ENCODE measurements at places on chromosomes 5 and 9.

DNA sequence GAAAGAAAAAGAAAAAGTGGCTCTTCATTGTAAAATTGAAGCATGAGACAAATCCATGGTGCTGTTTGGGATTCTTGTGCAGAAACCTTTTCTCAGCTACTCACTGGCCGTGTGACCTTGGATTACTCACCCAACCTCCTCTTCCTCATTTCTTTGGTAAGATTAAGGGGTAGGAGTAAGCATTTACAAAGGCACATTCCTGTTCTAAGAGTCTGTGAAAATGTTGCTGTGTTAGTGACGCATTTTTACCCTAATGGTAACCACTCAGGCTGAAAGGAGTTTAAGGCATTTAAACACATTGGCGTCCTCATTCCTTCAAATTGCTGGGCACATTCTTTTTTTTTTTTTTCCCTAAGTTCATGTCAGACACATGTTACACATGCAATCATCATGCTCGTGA lies 4.3 kb downstream of the RAI14 start:
- no peak for DNase-seq

DNA sequence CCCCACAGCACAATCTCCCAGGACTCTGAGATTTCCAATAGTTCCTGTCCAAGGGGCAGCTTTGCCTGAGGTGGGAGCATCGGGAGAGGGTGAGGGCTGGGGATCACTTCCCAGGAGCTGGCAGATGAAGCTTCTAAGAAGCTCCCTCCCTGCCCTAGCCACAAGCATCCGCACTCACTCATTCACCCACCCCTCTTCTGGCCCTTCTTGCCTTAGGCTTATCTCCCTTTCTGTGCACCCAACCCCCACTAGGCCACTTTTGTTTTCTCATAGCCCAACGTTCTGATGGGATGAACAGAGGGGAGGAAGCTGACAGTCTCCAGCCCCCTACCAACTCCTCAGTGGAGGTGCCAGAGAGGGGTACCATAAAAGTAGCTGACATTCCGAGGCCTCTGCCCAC lies 3.7 kb upstream of the PCDH1 start:
- peak; percentile 88 for DNase-seq

DNA sequence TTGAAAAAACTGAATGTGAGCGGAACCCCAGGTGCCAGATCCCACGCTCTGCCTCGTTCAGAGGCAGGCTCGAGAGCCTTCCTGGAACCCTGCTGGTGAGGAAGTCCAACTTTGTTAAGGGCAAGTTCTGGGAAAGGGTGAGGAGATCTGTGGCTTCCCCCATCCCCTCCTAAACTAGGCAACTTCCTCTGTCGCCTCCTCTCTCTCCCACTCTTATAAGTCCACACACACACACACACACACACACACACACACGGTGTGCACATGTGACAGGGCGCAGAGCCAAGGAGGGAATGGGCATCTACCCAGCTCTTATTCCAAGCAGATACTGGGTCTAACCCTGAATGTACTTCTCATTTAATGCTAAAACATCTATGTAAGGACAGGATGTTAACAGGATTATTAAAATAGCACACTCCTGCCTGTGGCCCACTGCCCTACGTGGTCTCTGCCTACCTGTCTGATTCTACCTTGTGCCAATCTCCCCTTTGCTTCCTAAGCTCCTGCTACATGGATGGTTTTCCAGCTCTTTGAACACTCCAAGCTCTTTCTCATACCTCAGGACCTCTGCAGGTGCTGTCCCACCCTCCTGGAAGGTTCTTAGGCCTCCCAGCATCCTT lies 72.4 kb upstream of the FBXW11 start:
- DNase-seq: peak; percentile 37

GRCh38 chr5:137040641-137041340 lies 458.3 kb downstream of the SPOCK1 start:
- no peak for DNase-seq

DNA sequence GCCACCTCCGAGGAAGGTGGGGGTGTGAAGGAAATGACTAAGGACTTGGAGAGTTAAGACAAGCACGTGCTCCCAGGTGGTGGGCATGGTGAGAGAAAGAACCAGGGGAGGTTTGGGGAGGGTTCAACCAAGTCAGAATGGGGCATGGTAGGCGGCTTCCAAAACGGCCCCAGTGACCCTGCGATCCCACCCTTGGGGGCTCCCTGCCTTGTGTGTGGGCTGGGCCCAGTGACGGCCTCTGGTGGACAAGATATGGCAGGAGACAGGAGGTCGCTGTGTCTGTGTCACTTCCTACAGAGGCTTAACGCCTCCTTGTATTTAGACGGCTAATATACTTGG lies 51.3 kb upstream of the IRX4 start:
- no peak for DNase-seq

DNA sequence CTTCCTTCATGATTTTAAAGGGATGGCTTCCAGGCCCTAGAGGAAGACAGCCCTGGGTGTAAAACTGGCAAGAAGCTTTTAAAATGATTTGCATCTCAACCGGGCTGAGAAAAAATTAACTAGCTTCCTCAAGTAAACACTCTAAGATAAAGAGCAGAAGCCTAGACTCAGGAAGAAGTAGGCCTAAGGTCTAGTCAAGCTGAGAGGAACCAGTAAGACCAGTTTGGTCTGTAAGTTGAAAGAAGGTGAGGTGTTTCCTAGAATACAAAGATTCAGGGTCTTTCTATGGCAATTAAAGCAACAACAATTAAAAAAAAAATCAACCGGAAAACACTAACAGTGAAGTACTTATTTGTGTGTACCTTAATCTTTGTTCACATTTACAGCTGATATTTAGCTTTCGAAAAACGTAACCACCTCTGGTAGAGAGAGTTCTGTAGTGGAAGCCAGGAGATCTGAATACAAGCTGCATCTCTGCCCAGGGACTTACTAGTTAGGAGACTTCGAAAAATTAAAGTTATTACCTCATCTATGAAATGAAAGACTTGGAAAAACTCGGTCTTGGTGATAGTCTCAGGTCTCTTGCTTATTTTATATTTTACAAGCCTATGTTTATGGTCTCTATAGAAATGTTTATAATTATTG lies 75.7 kb downstream of the TUSC1 start:
- peak; percentile 61 for DNase-seq

DNA sequence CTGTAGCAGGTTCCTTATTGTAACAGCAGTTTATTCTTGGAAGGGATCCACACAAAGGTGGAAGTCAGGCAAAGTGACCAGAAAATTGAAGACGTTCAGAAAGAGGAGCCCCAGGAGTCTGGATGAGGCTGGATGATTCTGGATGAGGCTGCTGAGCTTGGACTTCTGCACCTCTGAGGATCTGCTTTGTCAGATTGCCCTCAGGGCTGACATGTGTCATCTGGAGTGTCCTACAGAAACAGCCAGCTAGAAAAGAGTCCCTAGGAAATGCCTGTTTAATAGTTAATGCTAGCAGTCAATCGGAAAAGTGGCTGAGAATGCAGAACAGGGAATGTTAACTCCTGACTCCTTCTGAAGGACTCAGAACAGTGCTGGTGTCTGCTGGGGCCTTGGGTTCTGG lies 236.4 kb downstream of the LRRC70 start:
- peak; percentile 59 for DNase-seq

GRCh38 chr5:142402752-142403318 lies 78.0 kb upstream of the SPRY4 start:
- no peak for DNase-seq

DNA sequence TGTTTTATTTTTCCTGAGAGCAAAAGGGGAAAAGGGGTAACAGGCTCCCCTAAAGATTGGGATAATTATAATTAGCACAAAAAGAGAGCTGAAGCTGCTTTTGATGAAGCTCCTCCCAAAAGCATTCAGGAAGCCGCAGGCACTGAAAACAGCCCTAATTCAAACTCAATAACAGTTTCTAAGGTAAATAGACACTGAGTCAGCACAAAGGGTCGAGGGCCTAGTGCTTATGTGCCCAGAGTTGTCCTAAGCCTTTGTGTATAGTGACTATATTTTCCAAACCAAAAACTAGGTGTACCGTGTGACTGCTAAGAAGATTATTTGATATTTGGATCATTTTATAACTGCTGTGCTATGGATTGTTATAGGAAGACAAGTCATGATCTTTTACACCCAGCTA lies 67.7 kb downstream of the HMHB1 start:
- no peak for DNase-seq

GRCh38 chr5:111830333-111830732 lies 73.3 kb upstream of the NREP start:
- no peak for DNase-seq

GRCh38 chr5:27217155-27217956 lies 179.0 kb upstream of the CDH9 start:
- DNase-seq: no peak

DNA sequence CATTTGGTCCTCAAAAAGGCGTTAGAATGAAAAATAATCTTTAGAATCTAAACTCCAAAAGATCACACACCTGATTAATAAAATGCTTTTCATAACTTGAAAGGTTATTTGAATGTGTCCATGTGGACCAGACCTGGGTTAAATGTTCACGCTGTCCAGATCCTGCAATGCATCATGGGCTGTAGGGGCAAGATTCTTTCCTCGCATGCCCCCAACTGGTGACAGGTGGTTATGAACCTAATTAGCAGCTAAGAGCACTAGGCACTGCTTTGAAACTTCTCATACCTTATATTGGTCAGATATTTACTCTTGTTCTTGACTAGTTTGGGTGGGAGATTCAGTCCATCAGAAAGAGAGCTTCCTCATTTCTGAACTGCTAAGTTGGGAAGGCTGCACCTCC lies 19.3 kb upstream of the PIP5K1B start:
- DNase-seq: no peak

GRCh38 chr5:135718151-135718550 lies 116.3 kb upstream of the SLC25A48 start:
- peak; percentile 84 for DNase-seq

DNA sequence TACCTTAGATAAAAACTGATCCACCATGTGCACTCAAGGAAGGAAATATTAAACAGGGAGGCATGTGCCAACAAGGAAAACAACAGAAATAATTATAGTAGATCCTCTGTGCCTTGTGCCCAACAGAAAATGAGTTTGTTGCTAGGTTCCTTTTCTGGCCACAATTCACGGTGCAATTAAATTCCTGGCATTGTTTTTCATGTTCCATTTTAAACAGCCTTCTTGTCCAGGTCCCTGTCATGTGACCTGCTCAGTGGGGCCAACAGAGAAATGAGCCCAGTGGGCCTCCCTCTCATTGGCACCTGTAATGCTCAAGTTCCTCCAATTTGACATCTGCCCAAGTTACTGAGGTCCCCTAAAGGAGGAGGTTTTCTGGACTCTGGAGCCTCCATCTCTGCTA lies 56.5 kb downstream of the SPOCK1 start:
- DNase-seq: no peak

DNA sequence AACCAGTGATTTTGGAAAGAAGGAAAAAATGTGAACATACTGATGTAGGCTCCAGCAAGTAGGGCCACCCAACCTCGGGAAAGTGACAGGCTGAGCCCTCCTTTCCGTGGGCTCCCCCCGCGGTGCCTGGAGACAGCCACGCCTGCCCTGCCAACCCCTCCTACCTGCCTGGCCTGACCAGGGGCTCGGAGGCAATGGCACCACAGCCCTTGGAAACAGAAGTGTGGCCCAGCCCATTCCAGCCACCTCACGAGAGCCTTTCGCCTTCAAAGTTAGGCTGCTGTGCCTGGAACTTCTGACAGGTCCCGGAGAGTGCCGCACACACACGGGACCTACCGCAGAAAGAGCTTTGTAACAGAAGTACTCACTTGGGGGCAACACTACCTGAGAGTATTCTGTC lies 49.5 kb upstream of the LRRC14B start:
- no peak for DNase-seq

- DNase-seq: no peak
Measured at GRCh38 chr5:149007174-149007573, 55.7 kb downstream of the SH3TC2 start.

GRCh38 chr5:29960323-29960722 lies 1233.2 kb upstream of the CDH6 start:
- DNase-seq: no peak

DNA sequence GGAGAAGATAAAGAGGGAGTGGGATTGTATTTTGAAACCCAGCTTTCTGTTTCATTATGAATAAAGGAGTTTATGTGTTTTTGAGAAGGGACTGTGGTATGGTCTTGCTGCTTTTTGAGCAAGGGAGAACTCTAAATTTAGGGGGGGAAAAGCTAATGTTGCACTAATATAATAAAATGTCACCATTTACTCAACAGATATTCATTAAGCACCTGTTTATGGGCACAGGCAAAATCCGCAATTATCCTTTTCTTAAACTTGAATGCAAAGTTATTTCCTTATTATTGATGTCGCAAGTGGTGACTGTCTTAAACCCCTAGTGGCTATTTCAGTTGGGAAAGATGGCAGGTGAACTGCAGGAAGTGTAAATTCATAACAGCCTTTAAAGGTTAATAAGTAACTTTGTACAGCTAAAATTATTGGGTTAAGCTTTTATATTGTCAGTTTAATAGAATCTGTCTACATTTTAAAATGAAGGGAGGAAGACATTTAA lies 1.5 kb downstream of the CDC42SE2 start:
- no peak for DNase-seq

- no peak for DNase-seq
Measured at GRCh38 chr5:16229357-16229940, 49.9 kb upstream of the MARCHF11 start.

DNA sequence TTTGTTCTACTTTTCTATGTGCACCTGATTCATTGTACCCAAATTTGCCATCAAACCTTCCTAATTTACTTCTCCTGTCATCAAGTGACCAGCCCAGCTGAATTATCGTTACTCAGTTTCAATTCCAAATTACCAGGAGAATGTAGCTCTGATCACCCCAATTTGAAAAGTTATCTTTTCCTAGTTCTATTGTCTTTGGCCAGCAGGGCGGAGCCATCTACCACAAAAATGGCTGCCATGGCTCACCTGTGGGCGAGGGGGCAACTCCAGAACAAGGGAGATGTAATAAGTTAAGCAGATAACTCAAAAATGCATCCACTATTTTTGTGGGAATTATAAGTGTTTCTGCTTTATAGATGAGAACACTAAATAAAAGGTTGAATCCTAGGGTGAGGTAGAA lies 133.8 kb upstream of the MOCS2 start:
- no peak for DNase-seq

GRCh38 chr9:92887880-92888338 lies 10.1 kb upstream of the ZNF484 start:
- no peak for DNase-seq

DNA sequence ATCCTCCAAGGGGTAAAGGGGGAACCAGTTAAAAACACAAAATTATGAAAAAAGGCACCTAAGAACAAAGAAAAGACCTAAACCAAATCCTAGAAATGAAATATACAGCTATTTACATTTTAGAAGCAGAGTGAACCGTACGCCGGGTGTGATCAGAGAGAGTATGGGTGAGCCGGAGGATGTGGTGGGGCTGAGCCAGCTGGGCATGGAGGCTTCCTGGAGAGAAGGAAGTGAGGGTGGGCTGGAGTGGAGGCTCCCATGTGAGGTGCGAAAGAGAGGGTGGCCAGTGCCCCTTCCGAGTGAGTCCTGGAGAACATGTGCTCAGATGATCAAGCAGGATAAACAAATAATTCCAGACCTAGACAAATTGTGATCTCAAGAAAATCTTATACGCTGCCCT lies 111.6 kb downstream of the CACNA1B start:
- no peak for DNase-seq

- DNase-seq: no peak
Measured at GRCh38 chr5:154940375-154940771, 500 bp upstream of the MRPL22 start.

- DNase-seq: peak; percentile 98
Measured at GRCh38 chr9:71681708-71682272, 86.5 kb downstream of the CEMIP2 start.

- DNase-seq: no peak
Measured at GRCh38 chr5:61402244-61402823, 70.3 kb downstream of the ZSWIM6 start.

Data from islet precursor cell (in vitro differentiated cells).